Activated CD4-positive, alpha-beta T cell treated with anti-CD3 and anti-CD28 coated beads, Interleukin-2, amount 10 ng/mL, durations not matched to agents 24 days and 14 days (primary cell): ENCODE measurements at places on chromosomes 5 and 9. TPM values are rescaled to one million over a fixed set of nuclear protein-coding genes. Genes with fewer than 3 reads are reported as not detected.

ZNF300 gene
- 0.47 and 0.54 TPM in 2 replicates for total RNA-seq

LIFR gene
- 0.12 TPM in 2 replicates for total RNA-seq

LHX6 gene
- total RNA-seq: not detected in 2 replicates

MLANA gene
- not detected in 2 replicates for total RNA-seq

PHYHD1 gene
- 0.45 and 0.47 TPM in 2 replicates for total RNA-seq

SPINK7 gene
- not detected in 2 replicates for total RNA-seq

DNA sequence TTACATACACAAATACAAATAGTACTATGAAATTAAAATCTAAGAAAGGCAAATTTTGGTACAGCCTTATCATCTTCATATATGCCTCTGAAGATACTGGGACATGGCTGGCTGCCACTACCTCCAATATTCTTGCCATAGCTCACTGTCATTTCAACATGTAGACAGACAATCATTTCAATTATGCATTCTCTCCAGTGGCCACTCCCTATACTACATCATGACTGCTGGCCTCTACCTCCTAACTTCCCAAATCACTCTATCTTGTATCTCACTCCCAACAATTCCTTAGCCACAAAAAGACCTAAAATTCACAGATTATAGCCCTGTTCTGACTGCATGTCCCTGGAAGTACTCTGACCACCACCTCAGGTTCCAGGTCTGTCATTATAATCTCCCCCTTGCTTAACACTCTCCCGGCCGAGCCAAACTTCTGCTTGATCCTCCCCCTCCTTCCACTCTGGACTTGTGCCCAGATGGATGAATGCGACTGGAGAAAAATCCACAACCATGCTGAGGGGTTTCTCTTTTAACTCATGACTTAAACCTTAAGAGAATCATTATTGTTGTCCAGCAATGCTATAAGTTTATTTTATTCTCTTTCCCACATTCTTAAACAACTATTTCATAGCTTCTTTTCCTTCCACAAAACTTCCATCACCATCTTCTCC is 225.3 kb upstream of the TLE4 start:
- no peak for DNase-seq

DNA sequence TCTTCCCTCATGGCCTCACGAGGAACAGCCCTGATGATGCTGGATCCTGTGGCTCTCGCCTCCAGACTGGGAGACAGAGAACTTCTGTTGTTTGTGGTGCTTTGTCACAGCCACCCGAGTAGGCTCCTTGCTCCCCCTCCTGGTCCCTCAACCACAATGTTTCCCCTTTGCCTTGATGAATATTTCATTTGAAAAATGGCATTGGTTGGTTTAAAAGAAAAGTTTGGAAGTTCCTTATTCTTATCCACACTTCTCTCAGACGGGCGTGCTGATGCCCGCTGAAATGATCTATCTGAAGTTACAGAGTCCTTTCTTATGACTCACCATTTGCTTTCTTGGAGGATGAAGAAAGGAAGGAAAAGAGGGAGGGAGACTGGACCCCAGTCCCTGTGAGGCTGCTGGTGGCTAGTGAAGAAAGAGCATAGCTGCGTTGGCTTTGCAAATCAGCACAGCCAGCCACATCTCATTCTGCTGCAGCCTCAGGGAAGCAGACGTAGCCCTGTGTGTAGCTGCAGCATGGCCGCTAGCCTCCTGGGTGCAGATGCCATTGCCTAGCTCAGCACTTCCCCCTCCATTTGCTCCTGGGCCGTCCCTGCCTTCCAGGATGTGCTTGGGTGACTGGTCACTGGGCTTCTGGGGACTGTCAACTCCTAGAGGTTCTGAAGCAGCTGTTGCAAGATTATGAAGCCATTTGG is 185.9 kb downstream of the ERCC6L2 start:
- peak; percentile 82 for DNase-seq

DNA sequence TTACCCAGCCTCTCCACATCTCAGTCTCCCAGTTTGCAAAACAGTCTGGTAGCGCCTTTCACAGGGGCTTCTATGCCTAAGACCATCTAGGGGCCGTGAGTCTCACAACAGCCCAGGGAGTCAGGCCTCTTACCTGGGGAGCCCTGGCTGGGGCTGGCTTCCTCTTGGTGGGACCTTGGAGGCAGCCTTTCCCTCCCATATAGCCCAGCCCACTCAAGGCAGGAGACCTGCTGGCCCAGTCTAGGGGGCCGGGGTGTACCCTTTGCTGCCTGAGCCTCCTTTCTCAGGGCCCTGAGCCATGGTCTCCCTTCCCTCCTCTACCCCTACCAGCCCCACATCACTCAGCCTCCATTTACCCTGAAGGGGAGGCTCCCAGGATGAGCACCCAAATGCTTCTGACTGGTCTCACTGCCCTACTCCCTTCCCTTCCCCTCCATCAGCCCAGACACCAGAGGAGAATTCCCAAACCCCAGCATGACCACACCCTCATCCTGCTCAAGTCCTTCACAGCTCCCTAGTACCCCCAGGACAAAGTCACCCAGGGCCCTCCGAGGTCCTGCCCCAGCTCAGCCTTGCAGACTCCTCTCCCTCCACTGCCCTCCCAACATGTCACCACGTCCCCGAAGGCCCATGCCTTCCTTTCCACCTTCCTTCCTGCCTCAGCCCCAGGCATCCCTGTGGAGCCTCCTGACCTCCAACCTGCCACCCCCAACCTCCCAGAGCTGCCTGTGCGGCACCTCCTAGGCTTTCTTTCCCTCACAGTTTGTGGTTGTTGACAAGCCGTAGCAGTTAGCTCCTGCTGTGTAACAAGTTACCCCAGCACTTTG is 55.3 kb downstream of the BARX1 start:
- DNase-seq: no peak

DNA sequence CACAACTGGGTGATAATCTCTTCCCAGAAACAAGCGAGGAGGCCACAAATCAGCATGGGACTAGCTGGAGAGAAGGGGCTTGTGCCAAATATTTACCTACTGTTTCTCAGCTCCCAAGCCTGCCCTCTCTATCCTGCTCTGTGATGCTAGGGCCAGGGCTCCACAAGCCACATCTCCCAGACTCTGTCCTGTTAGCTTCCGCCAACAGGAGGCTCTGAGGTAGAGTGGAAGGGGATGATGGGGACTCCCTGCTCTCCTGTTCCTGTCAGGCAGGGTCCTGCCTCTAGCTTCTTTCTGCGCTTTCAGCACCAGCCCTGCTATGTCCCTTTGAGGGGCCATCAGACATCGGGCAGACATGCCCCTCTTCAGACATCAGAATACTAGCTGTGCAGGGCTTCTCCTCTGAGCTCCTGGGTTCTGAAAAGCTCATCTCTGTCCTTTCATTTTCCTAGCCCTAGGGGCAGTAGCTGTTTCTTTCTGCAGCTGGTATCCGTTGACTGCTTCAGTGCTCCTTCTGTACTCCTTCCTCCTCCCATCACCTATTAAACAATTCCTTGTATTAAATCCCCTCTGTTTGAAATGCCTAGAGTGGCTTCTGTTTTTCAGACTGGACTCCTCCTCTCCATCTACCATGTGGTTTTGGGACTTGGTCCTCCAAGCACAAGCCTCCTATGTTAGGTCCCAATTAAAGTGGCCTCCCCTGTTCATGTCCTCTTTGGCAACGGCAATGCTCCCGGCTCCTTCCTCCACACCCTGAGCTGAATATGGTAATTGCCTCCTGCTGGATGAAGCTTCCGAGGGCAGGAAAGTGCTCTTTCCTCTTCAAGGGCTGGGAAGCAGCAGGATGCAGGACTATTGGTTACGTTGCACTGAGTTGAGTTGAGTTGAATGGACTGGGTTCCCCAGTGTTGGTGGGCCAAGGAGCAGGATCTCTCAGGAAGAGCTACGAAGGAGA is 161.1 kb upstream of the TBC1D2 start:
- DNase-seq: no peak

DNA sequence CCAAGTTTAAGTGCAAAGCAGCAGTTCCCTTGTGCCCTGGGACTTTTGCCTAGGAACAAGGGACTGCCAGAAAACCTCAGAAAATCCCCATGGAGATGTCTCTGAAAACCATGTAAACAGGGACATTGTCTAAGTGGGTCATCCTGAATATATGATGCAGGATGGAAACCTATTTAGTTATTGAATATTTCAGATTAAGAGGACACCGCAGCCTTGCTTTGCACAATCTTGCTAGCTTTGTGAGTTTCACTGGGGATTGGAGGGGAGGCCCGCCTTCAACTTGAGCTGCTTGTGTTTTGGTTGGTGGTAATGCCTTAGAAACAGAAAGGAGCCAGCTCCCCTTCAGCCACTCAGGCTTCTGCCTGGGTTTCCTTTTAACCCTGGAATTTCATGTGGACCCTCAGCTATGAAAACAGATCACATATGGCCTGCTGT is 112.8 kb downstream of the C9orf152 start:
- no peak for DNase-seq

DNA sequence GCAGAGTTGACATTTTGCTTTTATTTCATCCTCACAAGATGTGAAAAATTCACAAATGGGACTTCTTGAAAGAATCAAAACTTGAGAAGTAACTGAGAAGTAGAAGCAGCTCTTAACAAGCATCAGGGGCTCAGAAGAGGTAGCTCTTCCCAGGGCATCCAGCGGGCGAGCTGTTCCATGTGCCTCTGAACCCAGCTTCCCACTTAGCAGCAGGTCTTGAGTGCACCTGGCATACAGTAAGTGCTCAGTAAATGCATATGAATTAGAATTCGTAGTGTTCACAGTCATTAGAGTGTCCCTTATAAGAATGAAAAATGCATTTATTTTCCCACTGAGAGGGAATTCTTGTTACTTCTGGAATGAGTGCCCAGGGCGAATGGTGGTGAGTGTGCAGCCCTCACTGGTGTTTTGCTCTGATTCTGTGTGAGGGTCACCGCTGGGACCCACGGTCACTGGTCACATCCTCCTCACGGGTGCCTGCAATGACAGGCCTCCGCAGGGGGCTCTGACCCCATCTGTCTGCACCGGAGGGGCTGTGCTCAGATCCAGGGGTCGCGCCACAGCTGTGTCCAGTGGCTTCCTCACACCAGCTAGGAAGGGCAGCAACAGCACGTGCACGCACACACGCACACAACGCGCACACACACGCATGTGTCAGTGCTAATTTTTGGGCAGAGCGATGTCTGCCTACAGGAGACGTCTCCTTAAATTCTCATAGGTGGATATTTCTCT is 26.9 kb downstream of the EXOC3 start:
- DNase-seq: no peak

GRCh38 chr5:57082441-57083067 is 91.3 kb upstream of the GPBP1 start:
- DNase-seq: no peak

DNA sequence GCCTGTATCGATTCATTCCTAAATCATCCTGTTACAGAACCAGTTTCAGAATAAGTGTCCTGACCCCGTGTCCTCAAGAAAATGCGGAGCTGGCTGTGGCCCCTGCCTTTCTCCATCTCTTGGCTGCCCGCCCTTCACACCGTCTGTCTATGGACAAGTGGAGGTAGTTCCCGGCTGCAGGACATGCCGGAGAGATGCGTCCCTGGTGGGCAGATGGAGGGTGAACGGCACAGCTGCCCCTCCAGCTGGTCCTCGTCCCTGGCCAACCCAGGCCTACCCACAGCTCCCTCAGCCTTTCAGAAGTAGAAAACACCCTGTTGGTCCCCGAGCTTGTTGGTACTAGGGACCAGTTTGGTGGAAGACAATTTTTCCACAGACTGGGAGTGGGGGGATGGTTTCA is 14.8 kb upstream of the EXOC3 start:
- no peak for DNase-seq

- DNase-seq: no peak
These were observed 21.7 kb upstream of the SPINK7 start for GRCh38 chr5:148290271-148291195.

GRCh38 chr9:7508516-7508915 is 291.1 kb downstream of the DMAC1 start:
- DNase-seq: no peak
